Heart left ventricle (tissue), 16 donors: ENCODE measurements at places on chromosomes 4 and X. TPM values are rescaled to one million over a fixed set of nuclear protein-coding genes. Genes with fewer than 3 reads are reported as not detected.

Gene TBX22
- total RNA-seq: not detected

Gene TFDP3
- not detected for total RNA-seq

Gene DRD5
- 0.36 TPM for total RNA-seq

DNA sequence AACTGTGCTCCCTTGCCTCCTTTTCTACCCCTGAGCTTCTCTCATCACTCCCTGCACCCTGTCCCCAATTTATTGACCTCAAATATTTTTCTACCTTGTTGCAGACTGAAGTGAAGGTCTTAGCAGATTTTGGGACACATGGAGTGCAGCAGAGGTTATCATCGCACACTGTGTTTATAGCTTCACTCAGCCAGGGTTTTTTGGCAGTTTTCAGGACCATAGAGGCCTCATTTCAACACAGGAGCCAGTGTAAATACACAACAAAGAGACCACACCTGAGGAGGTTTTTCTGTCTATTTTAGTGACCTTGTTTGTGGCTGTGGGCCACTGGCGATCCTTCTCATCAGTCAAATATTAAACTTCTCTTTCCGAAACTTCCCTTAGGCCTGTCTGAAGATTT, 457.1 kb downstream of the SPRY1 start:
- no peak for DNase-seq

DNA sequence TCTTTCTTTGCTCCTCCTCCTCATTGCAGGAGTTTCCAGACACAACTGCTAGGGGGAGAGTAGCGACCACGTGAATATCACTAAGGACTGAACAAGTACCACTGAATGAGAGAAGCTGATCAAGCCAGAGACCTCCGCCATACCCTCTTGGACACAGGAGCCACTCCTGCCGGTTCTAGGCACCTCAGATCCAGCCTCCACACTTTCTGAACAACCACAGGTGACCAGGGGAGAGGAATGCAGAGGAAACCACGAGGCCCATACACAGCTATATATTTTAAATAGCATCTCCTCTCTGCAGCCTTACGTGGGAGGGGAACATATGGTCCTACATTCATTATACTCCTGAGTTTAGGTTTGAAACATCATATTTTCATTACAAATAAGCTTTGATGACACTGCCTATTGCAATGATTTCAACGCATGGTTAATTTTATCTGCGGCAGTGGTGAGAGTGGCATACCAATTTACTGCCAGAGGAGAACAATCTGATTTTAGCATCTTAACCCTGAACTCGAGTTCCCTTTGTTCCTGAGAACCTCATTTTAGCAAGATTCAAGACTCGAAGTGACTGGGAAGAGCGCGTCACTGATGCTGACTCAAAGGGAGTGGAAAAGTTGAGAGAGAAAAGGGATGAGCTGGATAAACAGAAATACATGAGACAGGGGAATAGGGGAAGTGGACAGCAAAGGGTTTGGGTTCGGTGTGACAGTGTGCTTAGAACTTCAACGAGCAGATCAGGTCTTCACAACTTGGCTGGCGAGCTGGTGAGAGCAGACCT, 231.7 kb upstream of the PPARGC1A start:
- no peak for DNase-seq

DNA sequence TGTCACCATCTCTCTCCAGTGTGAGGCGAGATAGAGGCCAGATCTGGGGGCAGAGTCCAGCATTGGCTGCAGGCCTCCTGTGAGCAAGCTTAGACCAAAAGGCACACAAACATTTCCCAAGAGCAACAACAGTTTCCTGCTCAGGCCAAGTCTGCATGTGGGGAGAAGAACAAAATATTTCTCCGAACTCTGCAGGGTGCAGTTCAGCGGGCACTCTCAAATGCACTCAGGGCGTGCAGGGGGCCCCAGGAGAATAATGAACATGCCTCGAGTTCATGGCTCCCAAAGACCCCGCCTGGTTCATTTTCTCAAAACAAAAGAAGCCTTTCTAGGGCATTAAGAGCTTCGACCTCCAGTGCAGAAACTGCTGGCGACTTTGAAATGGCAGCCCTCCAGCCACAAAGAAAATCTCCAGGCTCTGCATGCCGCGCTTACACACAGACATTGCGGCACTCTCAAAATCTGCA, 57.8 kb upstream of the HELT start:
- no peak for DNase-seq
